Kidney epithelial cell (primary cell): ENCODE measurements at places on chromosomes 7 and 10.

- DNase-seq, result no peak
These were observed 527.3 kb downstream of the ZNF33B start for GRCh38 chr10:42111076-42111475.

DNA sequence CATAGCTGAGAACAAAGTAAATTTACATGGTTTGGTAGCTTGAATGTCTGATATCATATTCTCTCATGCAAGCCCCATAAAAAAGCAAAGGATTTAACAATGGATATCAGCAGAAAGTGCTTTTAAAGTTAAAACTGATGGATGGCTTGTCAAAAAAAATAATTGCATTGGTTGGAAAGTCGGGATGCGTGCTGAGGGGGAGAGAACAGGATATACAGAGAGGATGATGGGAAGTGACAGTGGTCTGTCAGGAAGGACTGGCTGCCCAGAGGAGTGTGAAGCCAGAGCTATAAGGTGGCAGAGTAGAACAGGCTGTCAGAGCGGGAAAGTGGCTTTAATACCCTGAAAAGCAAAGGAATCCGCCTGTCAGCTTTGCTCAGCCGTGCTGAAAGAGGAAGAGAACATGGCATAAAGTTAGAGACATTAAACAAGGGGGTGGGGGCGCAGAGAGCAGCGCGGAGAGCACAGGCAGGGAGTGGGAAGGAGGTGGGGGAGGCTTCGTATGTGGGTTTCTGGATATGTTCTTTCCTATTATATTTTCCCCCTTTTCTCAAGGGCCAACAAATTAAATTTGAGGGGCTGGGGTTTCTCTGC, 493.0 kb downstream of the LRMDA start:
- no peak for DNase-seq

GRCh38 chr10:68586606-68587305, 26.6 kb downstream of the TET1 start:
- DNase-seq, result no peak

DNA sequence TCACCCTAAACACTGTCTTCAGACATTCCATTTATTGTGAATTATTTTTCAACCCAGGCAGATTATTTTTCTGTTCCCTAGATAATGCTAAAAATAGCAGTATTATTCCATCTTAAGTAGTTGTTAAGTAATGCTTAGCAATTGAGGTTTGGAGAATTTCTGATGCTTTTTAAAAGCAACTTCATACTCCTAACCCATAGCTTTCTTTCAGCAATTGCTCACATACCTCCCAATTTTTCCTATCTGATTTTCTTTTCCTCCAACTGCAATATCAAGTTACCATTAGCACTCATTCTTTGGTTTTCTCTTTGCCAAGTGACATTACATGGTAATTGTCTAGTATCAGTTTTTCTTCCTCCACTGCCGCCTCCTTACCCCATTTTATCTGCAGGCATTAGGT, 104.7 kb downstream of the GPR85 start:
- no peak for DNase-seq

GRCh38 chr10:91555455-91555854, 77.4 kb downstream of the PPP1R3C start:
- no peak for DNase-seq

GRCh38 chr10:100347568-100348195, 649 bp downstream of the SCD start:
- no peak for DNase-seq

DNA sequence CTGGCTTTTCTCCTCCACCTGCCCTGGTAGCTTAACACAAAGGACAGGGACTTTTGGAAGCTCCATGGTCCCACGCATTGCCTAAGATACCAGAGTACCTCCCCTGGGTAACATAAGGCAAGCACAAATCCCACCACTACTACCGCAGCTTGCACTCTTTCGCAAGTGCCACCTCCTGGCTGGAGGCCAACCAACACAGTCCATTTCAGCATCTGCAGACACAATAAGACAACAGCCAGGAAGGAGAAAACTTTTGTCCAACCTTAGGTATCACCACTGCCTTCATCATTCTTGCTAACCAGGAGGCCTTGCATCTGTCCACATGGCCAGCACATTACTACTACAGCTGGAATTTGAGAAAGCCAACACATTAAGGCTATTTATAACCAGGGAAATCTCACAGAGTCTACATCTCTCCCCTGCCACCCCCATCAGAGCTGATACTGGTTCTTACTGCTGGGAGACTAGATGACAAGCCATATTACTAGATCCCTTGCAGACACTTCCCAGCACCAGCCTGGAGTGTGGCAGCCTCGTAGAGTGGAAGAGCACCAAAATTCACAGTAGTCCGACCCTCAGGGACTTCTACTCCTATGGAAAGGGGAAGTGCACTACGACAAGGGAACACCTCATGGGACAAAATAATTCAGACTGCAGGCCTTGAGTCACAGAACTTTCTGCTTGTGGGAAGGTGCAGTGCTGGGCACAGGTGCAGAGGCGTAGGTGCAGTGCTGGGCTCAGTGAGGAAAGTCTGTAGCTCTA, 39.8 kb upstream of the CDK13 start:
- no peak for DNase-seq

DNA sequence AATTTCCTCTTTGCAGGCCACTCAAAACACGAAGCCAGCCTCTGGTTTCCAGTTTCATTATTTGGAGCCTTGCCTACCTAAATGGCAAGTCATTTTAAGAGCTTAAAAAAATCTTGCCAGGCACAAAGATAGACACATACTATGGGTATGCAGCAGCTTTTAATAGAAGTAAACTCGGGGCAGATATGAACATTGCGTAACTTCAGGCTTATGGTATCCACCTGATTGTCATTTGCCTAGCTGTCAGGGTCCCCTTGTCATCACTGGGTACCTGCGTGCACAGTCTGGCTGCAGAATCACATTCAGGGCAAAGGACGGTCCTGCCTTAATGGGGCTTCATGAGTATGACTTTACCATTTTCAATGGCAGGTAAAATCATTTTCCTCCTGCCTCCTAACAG, 466.1 kb upstream of the NRP1 start:
- DNase-seq, result no peak

- DNase-seq, result no peak
These were observed 1119.8 kb upstream of the LRRTM3 start for GRCh38 chr10:65805993-65806392.

GRCh38 chr10:82251222-82251906, 376.4 kb downstream of the NRG3 start:
- DNase-seq, result no peak

DNA sequence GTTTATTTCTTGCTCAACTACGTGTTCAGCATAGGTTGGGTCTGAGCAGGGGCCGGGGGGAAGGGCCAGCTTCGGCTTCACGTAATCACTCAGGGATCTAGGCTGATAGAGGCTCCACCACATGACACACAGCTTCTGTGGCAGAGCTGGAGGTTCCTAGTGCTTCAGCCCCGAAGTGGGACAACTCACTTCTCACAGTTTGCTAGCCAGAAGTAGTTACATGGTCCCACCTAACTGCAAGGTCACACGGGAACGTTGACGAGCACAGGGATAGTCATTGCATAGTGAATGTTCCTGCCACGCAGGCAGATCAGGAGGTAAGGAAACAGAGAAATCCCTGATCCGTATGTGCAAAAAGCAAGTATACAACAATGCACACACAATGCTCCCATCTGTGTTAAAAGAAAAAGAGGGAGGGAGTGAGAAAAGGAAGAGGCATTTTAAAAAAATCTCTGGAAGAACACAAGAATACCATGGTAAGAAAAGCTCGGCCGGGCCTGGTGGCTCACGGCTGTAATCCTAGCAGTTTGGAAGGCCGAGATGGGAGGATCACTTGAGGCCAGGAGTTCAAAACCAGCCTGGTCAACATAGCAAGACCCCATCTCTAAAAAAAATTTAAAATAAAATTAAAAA, 16.9 kb downstream of the SMURF1 start:
- DNase-seq, result no peak

GRCh38 chr7:93873998-93874574, 16.5 kb downstream of the TFPI2 start:
- no peak for DNase-seq

DNA sequence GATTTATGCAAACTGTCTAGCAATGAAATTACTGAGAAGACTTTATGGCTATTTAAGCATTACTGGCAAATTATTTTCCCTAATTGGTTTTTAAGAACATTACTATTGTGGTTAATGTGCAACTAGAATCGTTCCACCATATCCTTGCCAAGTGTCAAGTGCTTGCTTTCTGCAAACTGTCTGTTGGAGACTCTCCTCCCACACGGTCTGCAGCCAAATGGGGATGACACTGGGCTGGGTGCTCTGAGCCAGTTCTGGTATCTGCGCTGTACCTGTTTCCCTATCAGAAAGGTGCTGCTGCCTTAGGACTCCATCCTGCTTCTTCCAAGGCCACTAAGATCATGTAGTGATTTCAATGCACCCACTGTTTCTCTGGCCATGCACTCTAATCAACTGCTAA, 110.4 kb downstream of the RAMP3 start:
- no peak for DNase-seq

- no peak for DNase-seq
These were observed 137.0 kb downstream of the RAMP3 start for GRCh38 chr7:45294559-45294958.

GRCh38 chr7:121992068-121992467, 119.1 kb downstream of the PTPRZ1 start:
- DNase-seq, result no peak

GRCh38 chr7:155323001-155323638, 25.4 kb downstream of the INSIG1 start:
- DNase-seq, result no peak

DNA sequence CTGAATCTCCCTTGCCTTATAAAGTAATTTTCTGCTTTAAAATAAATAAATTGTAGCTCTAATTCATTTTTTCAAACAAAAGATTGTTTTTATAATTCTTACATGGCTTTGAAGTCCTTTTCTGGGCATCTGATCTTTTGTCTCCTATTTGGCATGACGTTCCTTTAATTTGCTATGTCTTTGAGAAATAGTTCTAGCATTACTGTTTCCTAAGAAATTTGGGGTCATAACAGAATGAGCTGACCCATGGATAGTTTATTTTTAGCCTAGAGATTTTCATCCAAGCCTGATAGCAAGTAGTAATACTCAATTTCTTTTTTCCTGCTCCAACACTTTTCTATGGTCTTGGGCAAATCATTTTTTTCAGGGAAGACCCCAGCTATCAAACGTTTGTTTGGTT, 31.4 kb downstream of the CCDC71L start:
- no peak for DNase-seq
